ENCODE measurements at places on chromosomes 2 and 18.

- DNase-seq = no peak
These were observed 42.7 kb downstream of the SH3RF3 start for GRCh38 chr2:109171444-109172334.

DNA sequence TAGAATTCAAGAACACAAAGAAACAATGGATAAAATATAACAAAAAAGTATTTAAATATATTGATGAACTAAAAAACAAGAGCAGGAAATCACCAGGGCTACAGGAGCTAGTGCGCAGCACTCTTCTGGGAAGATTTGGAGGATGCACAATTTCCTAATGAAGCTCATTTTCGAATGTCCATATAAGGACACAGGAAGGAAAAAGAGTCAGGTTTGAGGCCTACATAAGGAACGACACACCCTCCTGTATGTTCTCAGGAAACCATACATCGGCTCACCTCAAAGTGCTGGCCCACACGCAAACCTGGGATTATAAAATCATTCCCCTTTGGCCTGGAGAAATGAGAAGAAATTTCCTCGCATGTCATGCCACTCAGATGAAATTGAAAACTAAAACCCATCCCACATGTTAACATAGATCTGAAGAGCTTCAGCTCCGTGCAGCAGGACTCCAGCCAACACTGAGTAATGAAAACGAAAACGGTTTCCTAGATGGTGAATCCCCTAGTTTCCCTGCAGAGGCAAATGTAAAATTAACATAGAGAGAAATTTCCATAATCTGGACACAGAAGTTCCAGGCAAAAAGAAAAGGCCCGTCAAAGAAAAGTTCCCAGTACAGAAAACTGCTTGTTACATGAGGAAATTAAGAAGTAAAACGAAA lies 825.8 kb downstream of the SOCS6 start:
- DNase-seq = no peak

DNA sequence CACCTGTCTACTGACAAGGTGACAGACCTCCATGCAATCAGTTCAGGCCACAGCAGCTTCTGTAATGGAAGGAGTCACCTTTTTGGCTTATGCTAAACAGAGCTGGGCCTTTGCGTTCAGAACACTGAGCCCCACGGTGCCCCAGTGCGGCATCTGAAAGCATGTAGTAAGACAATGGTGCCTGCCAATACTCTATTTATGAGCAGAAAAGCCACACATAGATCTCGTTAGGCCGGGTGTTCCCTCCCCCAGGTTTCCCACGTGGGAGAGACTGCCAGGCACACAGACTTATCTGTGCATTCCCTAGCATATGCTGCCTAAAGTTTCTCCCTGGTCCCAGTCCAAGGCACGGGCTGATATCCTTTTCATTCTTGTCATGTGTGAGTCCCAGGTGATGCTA lies 150.9 kb downstream of the ACTR3 start:
- DNase-seq = no peak

DNA sequence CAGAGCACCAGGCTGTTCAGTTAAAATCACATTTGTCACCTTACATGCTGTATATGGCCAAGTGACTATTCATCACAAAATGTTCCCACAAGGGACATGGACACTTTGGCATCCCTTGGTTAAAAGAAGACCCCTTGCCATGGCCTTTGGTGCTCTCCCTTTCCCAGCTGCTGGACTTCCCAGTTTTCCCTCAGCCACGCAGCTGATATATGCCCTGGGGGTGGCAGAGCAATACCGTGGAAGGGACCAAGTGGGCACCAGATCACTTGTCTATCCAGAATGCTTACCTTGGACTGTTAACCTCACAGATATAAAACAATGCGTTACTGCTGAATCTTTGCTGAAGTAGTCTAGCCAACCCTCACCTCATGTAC lies 35.3 kb downstream of the PAIP2B start:
- no peak for DNase-seq

GRCh38 chr2:170180031-170180566 lies 2.2 kb downstream of the MYO3B start:
- DNase-seq = no peak

DNA sequence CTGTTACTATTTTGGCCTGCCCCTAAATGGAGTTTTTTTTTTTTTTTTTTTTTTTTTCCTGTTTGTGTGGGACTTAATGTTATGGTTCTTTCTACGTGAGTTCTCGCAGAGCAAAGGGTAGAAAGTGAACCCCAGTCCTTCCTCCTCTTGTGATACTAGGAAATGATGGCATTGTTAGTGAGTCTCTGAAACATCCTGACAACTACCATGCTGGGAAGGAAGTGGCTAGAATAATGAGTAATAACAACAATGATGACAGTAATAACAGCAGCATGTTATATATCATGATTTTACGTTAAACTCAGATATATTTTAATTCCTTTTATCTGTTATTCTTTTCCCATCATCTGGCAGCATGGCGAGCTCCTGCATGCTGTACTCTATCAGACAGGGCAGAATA lies 216.2 kb upstream of the LINC00305 start:
- no peak for DNase-seq

GRCh38 chr18:27483276-27483675 lies 298.2 kb upstream of the CHST9 start:
- DNase-seq = no peak

- DNase-seq = no peak
These were observed 22.8 kb downstream of the GPC1 start for GRCh38 chr2:240458044-240458899.

DNA sequence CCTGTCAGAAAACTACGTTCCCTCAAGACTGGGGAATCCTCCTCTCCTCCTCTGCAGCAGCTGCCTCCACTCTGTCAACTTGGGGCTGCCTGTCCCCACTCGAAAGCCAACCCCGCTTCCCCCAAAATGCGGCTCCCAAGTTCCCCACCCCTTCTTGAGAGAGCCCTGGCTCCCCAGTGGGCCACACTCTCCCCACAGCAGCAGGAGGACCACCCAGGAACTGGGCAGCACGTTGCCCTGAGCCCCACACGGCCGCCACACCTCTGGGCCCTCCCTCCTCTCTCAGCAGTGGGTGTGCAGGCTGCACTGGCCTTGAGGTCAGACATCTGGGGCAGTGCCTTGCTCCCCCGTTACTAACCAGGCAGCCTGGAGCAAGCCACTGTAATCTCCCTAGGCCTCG lies 9.6 kb upstream of the TEX51 start:
- no peak for DNase-seq

DNA sequence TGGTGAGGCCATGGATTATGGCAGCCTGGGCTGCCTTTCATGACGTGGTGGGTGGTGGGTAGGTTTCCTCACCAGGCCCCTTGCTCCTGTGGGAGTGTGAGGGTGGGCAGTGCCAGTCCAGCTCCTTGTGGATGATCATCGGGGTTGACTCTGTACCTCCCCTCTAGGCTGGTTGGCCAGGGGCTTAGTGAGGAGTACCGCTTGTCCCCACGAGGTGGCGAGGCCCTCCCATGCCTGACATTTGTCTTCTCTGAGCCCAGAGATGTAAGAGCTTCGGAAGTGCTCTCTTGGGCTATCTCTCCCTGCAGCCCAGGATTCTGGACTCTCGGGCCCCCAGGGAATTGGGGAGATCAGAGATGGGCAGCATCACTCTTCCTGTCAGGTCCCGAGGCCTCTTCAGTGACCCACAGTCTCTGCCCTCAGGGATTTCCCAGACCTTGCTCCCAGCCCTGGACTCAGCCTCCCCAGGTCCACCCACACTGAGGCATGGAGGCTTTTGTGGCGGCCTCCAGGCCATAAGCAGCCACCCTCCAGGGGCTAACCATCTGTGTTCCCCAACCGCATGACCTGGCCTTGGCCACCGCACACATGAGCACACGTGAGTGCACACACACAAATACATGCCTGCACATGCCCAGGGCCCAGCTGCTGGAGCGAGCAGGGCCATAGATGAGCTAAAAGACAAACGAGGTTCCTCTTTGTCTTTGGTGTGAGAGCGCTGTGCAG lies 6.5 kb downstream of the SPR start:
- DNase-seq = peak; percentile 60

DNA sequence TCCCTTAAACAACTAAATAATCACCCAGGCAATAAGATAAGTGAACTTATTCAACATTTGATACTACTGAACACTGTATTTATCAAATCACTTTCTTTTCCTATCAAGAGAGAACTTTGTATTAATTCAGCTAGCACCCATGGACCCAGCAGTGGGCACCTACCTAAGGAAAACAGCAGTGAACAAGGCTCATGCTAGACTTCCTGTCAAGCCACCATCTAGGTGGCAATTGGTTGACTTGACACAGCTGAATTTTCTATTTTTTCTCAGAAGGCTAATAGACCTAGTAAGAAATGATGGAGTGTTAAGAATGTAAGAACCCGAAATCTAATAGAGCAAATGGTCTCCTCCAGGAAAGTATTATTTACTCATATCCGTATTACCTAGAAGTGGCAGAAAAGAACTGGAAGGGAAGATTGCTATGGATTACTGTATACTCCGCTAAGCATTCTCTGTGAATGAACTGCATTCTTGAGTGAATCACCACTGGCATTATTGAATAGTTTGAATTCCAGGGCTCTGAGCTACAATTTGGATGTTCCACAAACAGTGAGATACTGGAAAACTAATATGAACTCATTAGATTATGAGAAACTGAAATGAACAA lies 988.2 kb upstream of the CDH2 start:
- no peak for DNase-seq

GRCh38 chr2:66452214-66452613 lies 17.3 kb downstream of the MEIS1 start:
- DNase-seq = no peak

DNA sequence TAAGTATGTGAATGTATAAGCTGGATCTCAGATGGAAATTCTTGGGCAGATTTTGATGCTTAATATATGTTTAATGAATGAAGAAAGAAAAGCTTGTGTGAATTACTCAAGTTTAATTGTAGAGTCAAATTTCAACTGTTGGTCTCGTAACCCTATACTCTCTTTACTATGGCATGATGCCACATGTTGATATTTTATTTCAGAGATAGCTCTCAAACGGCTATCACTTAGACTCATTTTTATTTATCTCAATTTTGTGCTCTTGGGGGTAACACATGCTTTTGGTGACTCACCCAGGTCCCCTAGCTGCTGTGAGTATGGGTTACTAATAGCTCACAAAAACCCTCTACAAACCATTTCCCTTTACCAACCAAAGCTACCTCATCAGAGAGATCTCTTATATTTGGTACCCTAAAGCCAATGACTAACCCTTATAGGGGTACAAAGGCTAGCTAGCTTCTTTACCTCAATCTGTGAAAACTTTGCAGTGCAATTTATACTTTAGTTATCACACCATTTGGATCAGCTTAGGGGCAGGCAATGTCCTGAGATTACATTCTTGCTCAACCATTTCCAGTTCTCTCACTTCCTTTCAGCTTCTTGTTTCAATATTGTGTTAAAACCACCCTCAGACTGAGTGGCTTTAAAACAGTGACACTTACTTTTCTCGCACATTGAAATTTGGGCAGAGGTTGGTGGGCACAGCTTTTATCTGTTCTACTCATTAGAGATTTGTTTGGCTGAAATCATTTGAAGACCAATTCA lies 240.3 kb downstream of the CDH7 start:
- no peak for DNase-seq

DNA sequence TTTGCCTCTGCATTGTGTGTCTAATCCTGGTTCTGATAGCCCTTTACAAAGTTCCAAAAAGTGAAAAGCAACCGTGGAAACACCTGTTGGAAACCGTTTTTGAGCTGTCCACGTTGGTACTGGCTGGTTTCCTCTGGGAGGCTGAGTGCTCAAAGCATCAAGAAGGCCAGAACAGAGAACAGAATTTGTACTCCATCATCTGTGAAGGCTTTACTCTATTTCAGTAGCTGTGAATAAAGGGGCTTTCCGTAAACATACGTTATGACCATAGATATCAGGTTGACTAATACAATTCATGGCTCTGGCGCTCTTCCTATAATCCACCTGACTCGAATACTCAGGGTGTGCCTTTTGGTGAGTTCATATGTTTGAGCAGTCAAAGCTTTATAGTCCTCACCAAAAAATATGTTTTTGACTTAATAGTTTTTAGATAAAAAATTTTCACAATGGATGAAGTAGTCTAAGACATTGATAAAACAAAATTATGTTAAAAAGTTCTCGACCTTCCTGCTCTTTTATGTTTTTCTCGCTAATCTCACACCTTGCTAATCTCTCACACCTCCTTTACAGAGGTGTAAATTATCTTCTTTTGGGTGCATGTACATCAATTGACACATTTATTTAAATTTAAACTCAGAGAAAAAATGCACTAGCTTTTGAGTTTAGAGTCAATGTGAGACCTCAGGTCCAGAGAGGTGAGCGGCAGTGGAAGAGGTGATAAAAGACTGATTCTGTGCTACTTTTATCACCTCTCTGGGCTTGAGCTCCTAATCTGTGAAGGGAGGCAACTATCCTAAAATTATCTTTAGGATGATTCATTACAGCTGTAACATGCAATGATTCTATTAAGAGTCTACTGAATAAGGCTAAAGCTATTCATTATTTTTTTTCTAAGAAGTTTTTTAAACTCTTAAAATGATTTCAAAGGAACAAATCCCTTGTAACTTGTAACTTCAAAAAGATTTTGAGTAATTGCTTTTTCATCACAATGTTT lies 65.3 kb downstream of the CXCR4 start:
- no peak for DNase-seq

DNA sequence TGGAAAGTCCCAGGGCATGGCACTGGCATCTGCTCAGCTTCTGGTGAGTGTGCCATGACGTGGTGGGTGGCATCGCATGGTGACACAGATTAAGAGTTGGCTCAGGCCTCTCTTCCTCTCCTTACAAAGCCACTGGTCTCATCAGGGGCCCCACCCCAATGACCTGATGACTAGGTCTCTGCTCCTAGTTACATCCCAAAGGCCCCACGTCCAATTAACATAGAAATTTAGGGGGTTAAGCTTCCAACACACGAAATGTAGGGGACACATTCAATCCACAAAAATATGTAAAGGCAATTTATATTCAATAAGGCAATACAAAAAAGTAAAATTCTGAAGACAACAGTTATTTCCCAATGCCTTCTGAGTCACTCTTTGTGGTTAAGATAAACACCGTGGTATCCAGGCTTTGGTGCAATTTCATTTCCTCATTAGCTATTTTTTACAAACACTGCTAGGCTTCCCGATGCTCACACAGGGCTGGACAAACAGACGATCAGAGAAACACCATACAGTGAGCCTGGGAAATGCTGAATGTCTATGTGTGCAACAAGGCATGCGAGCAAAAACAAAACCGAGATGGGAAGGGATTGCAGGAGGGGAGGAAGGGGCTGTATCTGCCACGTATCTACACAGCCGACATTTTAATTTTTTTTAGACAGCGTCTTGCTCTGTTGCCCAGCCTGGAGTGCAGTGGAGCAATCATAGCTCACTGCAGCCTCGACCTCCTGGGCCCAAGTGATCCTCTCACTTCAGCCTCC lies 67.2 kb downstream of the MBP start:
- DNase-seq = peak; percentile 92

GRCh38 chr2:184004289-184004947 lies 593.9 kb upstream of the ZNF804A start:
- DNase-seq = no peak
